ENCODE measurements at places on chromosomes 11 and 22.

DNA sequence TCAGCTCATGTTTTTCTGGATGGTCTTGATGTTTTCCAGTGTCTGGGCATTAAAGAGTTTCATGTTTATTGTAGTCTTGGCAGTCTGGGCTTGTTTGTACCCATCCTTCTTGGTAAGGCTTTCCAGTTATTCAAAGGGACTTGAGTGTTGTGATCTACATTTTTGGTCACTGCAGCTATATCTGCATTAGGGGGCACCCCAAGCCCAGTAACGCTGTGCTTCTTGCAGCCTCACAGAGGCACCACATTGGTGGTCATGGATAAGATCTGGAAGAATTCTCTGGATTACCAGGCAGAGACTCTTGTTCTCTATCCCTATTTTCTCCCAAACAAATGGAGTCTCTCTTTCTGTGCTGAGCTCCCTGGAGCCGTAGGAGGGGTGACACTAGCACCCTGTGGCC, 451.5 kb upstream of the FAT3 start:
- DNase-seq: peak; percentile 3

GRCh38 chr11:10699072-10699471, 5.5 kb upstream of the IRAG1 start:
- no peak for DNase-seq

DNA sequence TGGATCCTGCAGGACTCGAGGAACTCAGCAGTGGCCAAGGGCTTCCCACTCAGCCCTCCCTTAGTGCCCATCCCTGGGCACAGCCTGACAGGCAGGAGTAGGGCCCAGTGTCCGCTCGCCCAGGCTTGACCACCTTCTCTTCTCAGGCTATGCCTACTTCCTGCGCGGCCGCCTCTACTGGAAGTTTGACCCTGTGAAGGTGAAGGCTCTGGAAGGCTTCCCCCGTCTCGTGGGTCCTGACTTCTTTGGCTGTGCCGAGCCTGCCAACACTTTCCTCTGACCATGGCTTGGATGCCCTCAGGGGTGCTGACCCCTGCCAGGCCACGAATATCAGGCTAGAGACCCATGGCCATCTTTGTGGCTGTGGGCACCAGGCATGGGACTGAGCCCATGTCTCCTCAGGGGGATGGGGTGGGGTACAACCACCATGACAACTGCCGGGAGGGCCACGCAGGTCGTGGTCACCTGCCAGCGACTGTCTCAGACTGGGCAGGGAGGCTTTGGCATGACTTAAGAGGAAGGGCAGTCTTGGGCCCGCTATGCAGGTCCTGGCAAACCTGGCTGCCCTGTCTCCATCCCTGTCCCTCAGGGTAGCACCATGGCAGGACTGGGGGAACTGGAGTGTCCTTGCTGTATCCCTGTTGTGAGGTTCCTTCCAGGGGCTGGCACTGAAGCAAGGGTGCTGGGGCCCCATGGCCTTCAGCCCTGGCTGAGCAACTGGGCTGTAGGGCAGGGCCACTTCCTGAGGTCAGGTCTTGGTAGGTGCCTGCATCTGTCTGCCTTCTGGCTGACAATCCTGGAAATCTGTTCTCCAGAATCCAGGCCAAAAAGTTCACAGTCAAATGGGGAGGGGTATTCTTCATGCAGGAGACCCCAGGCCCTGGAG, 3.3 kb upstream of the SMARCB1 start:
- DNase-seq: no peak

DNA sequence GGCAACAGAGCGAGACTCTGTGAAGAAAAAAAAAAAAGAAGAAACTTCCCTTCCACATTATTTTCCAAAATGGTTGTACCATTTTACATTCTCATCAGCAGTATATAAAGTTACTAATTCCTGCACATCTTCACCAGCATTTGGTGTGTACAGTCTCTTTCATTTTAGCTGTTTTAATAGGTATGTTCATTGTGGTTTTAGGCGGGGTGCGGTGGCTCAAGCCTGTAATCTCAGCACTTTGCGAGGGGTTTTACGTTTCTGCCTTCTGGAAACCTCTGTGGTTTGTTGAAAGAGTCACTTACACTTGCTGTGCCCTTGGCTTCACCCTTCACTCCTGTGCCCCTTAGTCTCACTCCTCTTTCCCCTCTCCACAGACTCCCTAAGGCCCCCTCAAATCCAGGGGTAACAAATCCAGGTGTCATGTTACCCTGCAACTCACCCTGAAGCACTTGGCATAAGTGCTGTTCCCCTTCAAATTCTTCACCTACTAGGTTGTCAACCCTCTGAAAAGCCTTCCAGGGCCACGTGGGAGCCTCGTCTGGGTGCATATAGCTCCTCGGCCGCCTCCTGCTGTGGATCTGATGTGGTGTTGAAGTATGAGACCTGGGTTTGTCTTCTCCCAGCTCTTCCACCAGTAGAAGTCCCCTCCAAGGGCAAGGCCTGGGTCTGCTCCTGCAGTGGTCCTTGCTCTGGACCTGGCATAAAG, 20.8 kb downstream of the TOB2 start:
- DNase-seq: no peak

- no peak for DNase-seq
Measured at GRCh38 chr11:71964641-71965040, 34.1 kb upstream of the IL18BP start.

GRCh38 chr11:27757953-27758352, 57.7 kb upstream of the BDNF start:
- DNase-seq: no peak

DNA sequence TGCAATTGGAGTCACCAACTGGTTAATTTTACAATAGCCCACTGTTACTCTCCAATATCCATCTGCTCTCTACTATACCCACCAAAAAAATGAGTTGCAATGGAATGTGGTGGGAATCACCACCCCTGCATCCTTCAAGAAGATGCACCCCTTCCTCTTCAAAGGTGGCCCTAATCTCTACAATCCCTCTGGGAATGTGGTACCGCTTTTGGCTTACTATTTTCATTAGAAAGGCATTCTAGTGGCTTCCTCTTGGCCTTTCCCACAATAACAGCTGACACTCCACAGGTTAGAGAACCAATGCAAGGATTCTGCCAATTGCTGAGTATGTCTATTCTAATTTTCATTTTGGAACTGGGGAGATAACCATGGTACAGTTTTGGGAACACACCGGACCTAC, 33.2 kb upstream of the CWF19L2 start:
- DNase-seq: no peak

DNA sequence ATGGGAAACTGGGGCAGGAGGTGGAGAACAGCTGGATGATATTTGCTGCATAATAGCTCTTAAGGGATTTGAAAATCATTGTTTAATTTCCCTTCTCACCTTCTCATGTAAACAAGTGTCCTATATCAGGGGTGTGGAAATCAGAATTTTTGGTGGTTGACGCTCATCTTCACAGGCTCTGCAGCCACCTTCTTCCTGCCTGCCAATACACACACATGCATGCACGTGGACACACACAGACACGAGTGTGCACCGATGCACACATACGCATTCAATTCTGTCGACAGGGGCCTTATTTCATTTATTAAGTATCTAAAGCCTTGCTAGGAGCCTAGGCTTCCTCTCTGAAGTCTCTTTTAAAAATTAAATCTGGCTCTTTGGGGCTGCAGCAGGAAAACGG, 349.4 kb upstream of the NCAM1 start:
- no peak for DNase-seq

- peak; percentile 91 for DNase-seq
Measured at GRCh38 chr11:72741429-72741833, 10.8 kb downstream of the ARAP1 start.

GRCh38 chr22:25172153-25172552, 27.5 kb upstream of the CRYBB3 start:
- peak; percentile 15 for DNase-seq

DNA sequence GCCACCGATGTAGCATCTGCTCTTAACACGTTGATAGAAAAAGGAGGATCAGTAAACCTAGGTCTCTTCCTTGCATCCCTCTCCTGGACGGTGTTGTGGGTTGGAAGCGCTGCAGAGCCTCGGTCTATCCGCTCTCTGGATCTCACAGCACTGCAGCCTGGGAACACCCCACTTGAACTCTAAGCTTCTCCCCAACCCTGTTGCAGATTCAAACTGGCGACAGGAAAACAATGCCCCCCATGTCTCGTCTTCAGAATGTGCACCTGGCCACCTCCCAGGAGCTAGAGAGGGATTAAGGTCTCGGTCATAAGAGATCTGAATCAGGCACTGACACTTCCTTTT, 454 bp downstream of the TMEM218 start:
- no peak for DNase-seq

GRCh38 chr11:285894-286220, 3.1 kb upstream of the PGGHG start:
- no peak for DNase-seq

DNA sequence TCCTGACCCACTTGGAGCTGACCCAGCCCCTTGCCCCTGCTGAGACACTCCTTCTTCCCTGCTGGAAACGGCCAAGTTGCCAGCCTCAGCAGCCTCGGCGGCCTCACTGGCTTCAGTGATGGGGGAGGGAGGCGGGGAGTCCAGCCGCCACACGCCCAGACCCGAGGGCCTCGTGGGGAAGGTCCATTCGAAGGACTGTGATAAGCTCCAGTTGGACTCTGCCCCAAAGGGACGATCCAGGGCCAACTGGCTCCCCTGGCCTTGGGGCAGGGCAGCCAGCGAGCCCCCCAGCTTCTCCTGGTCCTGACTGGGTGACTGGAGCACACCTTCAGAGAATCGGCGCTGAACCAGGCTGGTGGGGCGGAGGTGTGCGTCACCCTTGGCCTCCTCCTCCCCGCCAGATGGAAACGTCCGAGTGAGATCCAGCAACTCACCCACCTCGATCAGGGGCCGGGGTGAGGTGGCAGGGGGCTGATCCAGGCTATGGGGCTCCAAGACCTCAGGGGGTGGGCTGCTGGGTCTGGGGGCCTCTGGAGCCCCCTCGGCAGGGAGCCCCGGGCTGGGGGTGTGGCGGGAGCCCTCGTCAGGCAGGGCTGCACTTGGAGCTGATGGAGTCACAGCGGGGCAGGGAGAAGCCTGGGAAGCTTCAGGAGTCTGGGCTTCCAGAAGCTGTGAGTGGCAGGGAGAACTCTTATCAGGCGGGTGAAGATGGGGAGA, 11.5 kb downstream of the TNKS1BP1 start:
- DNase-seq: no peak

GRCh38 chr11:114398303-114398920, 1.9 kb downstream of the C11orf71 start:
- no peak for DNase-seq

DNA sequence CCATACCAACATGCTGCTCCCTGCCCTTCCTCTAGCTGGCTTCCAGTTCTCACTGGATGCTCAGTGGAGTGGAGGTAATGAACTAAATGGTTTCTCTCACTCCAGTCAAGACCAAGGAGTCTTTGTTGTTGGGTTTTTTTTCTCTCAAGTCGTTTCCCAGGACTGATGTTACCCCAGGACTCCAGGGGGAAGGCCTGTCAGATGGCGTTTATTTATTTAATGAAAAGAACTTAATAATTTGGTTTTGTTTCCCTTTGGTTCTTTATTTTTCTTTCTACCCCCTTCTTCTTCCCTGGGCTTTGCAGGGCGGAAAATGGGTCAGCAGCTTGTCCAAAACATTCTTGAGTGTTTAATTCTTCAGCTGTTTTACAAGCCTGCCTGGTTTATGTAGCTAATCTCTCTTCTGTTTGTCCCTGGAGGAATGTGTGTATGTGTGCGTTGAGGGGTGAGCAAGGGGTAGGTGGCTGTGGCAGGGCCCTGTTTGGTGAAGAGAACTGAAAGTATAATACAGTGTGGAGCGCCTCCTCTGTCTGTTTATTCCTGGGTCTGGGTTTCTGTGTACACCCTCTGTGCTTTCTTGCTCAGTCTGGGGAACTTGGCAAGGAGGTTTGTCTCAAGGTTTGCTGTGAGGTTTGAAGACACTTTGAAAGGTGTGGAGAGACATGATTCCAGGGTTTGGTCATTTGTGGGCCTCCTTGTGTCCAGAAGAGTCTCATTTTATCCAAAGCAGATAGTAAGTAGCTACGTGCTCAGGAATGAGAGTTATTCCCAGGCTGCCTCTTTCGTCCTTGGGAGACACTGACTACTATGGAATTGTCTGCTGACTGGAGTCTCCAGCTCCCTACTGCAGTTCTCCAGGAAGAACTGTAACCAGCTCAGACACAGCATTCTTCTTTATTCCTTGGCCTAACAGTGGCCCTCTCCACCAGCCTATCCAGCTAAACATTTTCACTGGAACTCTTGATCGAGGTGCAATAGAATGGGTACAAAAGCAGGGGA, 175.5 kb downstream of the ADAMTS15 start:
- no peak for DNase-seq

- no peak for DNase-seq
Measured at GRCh38 chr11:115092516-115092915, 411.7 kb downstream of the CADM1 start.

- DNase-seq: peak; percentile 20
Measured at GRCh38 chr22:49724030-49724892, 103.4 kb downstream of the BRD1 start.

DNA sequence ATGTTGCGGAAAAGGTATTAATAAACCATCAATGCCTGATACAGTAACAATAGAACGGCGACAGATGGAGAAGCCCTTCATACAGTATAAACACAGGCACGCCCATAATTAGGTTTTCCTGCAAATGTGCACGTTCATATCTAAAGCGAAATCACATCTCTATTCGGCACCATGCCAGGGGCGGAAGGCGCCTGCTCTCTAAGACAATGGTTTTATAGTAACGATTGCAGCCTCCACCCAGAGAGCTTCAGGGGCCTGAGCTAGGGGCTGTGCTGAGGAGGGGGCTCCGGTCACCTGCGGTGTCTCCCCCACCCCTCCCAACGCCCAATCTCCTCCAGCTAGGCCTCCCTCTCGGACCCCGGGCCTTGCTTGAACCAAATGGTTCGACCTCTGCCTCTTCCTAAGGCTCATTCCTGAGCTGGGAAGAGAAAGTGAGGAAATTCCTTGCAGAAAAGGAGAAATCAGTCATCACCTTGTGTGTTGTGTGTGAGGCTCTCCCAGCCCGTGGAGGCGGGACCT, 9.6 kb downstream of the KRTAP5-5 start:
- DNase-seq: peak; percentile 13

GRCh38 chr11:59545179-59546020, 34.1 kb downstream of the OR4D9 start:
- no peak for DNase-seq

- no peak for DNase-seq
Measured at GRCh38 chr11:107916671-107917241, 11.5 kb upstream of the RAB39A start.

GRCh38 chr22:46312056-46312455, 15.4 kb downstream of the GTSE1 start:
- no peak for DNase-seq

DNA sequence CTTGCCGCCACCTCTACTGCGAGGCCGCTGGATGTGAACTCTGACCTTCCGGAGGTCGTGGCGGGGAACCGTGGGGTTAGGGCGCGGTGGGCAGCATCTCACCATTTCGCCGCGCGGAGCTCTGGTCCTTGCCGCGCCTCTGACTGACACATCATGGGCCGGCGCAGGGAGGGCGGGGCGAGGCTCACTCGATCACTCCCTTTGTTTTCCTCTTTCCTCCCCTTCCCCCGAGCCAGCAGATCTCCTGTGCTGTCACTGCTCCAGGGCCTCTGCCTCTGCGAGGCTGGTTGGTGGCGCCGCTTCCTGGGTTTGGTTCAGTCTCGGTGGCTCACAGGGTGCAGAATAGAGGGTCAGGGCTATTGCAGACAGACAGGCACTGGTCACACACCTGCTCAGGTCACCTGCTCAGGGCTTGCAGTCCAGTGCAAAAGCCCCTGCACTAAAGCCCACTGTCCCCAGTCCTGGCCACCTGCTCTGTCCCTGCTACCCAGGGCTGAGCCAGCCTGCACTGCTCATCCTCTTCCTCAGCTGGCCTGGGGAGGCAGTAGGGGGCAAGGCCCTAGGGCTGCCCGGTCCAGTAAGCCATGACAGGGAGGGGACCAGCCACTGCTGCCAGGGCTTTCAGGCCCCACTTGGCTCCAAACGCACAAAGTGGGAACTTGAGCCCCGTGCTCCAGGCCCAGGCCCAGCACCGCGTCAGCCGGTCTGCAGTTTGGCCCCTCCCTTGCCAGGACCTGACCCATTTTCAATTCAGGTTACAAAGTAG, 36.2 kb downstream of the PISD start:
- DNase-seq: no peak

All from KBM-7 (cell line).